Stimulated activated CD4-positive, alpha-beta T cell treated with anti-CD3 and anti-CD28 coated beads, Interleukin-2, amount 100 ng/mL, for 24 hours (primary cell): ENCODE measurements at places on chromosomes 3 and 15.

- DNase-seq: no peak
Observed at GRCh38 chr3:114727373-114727772, 419.7 kb downstream of the ZBTB20 start.

DNA sequence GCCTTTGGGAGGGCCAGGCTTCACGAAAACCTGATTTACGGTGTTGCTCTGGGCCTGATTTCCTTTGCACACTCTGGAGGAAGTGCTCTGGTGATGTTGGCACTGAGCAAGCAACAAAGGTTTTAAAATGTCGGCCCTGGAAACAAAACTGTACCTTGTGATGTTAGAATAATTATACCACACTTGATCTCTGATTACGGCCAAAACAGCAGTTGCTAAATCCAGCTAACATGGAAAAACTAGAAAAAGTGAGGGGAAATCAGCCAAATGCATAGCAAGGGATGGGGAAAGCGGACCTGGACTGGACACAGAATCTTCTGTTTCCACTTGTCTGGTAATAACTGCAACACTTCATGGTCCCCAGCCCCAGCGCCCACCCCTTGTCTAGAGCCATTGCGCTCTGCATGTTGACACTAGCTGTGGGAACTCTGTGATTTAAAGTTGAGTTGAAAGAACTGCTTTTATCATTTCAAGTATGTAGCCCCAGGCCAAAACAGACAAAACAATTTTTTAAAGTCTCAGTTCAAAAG, 120.1 kb downstream of the VGLL4 start:
- no peak for DNase-seq

DNA sequence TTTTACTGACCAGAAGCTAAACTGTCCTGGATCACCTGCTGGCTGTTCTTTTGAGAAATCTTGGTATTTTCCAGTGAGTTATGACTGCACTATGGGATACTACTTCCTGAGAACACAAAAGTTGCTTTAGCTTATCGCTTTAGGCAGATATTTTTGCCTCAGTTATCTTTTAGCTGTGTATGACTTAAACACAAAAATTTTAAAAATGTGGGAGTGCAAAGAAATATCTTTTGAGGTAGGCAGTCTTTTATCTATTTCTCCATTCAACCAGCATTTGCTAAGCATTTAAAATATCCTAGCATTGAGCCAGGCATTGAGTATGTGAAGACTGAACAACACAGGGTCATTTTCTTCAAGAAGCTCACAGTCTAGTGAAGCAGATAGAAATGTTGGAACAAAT, 981.9 kb downstream of the FHIT start:
- DNase-seq: no peak

- no peak for DNase-seq
Observed at GRCh38 chr3:155313300-155313699, 19.8 kb upstream of the STRIT1 start.

DNA sequence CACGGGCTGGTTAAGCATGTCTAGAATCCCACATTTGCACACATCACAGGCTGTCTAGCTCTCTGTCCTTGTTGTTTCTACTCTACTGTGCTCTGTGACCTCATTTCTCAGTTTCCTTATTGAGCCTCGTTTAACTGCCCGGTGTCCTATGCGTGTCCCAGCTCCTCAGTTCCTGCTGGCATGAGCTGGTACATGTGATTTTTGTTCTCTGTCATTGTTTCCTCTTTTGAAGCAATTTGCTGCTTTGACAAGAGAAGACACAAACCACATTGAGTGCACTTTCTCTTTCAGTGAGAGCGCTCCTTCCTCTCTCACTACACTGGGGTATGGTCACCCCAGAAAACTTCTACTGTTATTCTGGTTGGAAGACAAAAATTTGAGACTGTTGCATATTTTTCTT, 563.5 kb downstream of the PDCD6IP start:
- DNase-seq: no peak

DNA sequence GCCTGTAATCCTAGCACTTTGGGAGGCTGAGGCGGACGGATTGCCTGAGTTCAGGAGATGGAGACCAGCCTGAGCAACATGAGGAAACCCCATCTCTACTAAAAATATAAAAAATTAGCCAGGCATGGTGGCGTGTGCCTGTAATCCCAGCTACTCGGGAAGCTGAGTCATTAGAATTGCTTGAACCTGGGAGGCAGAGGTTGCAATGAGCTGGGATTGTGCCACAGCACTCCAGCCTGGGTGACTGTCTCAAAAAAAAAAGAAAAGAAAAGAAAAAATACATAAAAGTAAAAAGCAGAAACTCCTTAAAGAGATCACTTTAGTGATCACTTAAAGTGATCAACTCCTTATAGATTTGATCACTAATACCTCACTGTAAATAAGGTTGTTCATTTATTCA, 78.0 kb downstream of the GMPS start:
- no peak for DNase-seq

DNA sequence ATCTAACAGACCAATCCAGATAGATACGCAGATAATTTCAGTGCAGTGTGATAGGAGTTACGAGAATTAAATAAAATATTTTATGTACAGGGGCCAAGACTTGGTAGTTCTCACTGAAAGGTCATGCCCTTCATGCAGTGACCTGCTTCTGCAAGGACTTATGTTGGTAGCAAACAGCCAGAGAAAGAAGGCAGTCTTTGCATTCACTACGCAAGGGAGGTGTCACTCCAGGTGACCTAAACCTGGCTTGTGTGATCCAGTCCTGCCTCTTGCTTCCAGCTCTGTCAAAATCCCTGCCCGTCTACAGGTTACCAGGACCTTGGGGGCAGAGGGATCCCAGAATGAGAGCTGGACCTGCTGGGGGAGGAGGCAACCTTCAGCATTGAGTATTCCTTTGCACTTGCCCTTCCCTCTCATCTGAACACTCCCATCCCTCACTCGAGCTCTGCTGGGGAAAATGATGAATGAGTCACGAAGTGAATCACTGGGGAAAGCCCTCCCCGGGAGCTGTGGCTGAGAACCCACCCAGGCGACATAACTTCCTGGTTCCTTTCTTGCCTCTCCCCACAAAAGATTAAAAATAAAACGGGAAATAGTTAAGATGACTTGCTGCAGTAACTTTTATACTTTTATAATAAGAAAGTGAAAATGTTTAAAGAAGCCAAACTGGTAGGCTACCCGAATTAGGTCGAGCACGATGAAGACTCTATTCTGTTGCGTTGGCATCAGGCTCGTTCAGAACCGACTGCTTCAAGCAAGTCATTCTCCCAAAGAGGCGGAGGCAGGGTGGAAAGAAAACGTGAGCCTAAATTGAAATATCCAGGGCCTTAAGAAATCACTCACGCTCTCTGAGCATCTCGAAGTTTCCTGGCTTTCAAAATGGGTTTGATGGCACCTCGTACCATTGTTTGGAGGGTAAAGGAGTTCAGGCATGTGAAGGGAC, 216.1 kb downstream of the SLCO3A1 start:
- peak; percentile 60 for DNase-seq

DNA sequence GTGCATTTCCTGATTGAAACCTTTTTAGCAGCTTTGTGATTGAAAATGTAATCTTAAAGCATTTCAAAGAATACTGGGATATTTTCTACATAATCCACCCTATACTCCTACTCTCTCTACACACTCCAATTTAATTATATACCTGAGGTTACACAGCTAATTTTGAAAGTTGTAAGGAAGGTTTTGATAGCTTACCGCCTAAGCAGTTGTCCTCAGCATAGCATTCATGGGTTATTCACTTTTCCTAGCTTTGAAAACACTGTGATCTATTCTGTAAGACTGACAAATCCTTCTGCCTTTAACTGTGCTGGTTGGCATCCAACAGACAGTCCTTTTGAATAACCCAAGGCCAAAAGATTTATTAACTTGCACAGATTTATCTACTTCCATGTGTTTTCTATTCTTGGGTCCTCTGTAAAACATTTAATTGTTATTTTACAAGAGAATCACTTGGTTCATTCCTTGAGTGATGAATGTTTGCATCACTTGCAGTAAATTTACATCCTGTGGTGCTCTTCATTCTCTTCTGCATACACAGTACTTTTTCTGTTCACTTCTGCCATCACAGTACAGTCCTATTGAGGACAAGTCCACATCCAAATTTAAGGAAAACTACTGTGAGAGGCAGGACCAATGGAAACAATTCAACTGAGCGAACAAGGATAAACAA, 44.8 kb downstream of the SERPINI1 start:
- no peak for DNase-seq

DNA sequence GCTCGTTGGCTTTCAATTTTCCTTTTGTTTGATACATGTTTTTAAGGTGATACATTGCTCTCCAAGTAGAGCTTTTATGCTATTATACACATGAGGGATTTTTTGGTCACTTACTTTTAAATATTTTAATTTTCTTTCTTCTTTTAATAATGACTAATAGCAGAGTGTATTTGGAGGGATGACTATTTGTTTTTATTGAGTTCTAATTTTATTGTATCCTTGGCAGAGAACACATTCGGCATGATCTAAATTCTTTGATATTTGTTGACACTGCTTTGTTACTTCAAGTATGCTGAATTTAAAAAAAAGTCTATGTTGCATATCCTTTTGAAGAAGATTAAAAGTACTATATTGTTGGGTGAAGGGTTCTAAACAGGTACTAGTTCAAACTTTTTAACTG, 149.9 kb upstream of the PDZRN3 start:
- no peak for DNase-seq

DNA sequence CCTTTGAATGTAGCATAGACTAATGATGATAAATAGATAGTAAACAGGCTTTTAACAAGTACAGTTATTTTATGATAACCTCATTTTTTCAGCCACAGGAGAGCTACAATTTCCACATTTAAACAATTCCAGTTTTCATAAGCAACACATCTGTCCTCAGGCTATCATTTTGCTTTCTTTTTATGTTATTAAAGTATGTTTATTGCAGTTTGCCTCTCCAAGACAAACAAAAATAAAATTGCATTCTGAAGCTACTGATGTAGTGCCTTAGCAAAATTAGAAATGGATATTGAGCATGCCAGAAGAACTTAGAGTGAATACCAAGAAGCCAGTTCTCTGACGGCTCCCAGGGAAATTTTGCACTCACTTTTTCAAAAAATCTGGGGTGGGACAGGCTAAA, 140.6 kb upstream of the ABHD17C start:
- no peak for DNase-seq

GRCh38 chr3:100702980-100703345, 6.3 kb upstream of the TFG start:
- DNase-seq: no peak

GRCh38 chr3:65245133-65246063, 557.6 kb upstream of the ADAMTS9 start:
- no peak for DNase-seq

GRCh38 chr3:78483090-78483489, 1284.7 kb downstream of the ROBO1 start:
- no peak for DNase-seq

- DNase-seq: no peak
Observed at GRCh38 chr15:90597577-90597976, 67.9 kb downstream of the CRTC3 start.

GRCh38 chr3:126834596-126835471, 130.8 kb downstream of the CHCHD6 start:
- DNase-seq: no peak

DNA sequence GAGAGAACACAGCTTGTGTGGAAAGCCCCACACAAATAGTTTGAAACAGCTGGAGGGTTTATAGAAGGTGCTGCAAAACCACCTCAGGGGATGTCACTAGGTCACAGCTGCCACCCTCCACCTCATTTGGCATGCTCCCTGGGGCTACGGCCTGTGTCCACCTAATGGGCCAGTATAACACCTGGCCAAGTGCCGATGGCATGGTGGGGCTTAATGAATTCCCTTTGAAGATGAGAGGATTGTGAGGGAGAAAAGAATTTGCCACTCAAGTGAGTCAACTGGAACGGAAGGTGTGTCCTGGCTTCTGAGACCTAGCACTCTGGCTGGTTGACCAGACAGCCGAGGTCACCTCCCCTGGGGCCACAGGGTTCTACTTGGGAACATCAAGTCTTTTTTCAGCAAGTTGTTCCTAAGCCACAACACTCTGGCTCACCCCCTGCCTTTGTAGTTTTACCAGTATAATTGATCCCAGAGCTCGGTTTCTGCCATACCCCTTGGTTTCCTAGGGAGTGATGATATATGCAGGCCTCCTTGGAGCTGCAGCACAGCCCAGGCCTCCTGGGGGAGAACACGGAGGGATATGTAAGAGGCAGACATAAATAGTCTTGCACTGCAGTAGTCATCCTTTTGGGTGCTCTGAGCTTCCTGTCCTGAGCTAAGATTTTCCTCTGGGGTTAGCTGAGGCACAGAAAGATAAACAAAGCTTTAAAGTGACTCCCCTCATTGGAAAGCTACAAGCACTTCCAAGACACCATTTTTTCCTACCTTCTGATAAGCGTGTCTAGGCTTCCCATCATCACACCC, 178.2 kb upstream of the LPP start:
- DNase-seq: peak; percentile 41

DNA sequence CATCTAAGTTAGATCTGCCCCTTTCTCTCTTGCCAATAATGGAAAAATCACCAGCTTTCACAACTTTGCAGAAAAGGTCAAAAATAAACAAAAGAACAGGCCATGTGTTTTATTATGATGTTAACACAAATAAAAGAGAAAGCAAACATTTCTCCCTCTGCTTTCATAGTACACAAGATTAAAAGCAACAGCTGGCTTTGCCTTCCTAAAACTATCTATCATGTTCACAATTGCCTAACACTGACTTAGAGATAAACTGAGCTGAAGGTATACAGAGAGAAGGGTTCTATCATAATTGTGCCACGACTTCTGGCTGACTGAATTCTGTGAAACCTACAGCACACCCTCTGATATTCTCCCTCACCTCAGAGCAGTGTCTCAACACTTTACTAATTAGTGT, 29.4 kb downstream of the AADAC start:
- no peak for DNase-seq

DNA sequence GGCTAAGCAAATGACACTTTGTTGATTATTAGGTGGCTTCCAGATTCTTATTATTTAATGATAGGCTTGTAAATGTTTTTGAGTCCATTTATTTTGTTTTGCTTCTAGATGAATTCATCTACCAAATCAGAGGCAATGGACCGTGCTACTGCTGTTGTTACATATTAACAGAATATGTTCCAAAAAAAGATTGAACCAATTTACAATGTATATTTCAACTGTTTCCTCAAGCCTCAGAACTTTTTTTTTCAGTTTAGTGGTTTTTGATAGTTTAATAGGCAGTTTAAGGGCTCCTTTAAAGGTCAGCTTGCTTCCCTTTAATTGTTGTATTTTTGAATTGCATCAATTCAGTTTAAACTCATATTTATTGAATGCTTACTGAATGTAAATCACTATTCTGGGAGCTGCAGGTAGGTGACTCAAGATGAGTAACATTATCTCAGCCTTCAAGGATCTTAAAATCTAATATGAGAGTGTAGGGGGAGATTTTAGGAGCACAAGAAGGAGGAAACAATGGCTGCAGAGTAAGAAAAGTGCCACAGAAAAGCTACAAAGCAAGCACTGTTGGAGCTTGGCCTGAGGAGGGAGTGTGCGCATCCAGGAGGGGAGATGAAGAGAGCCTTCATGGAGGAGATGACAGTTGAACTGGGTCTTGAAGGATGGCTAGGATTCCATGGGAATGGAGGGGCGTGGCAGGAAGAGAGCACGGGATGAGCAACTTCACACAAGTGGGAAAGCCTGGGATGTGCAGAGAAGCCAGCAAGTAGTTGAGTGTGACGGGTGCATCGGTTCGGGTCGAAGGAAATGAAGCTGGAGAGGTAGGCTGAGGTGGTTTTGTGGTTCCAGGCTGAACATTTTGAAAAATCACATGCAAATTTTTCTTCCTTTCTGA, 14.7 kb downstream of the MAP2K1 start:
- peak; percentile 22 for DNase-seq

GRCh38 chr3:162092751-162093150, 596.1 kb downstream of the OTOL1 start:
- no peak for DNase-seq

- DNase-seq: no peak
Observed at GRCh38 chr3:47016934-47017435, 37.5 kb downstream of the NBEAL2 start.

GRCh38 chr3:127698691-127699415, 26.1 kb downstream of the ABTB1 start:
- no peak for DNase-seq
